Uterine smooth muscle cell (primary cell): ENCODE measurements at places on chromosomes 3 and 15. TPM values are rescaled to one million over a fixed set of nuclear protein-coding genes. Genes with fewer than 3 reads are reported as not detected.

The SAXO2 gene
- total RNA-seq = 0.22 and 0.37 TPM in 2 replicates

The NANOGP8 gene
- not detected in 2 replicates for total RNA-seq

The CCNB2 gene
- total RNA-seq = 21.4 and 93.1 TPM in 2 replicates

The IGF2BP2 gene
- 50.6 and 52.6 TPM in 2 replicates for total RNA-seq

The KNG1 gene
- total RNA-seq = not detected in 2 replicates

The CCR2 gene
- total RNA-seq = not detected in 2 replicates

The AGBL1 gene
- not detected in 2 replicates for total RNA-seq

The SKOR1 gene
- 0.11 and 0.12 TPM in 2 replicates for total RNA-seq

The GRAMD1C gene
- 5.9 and 7.6 TPM in 2 replicates for total RNA-seq

The FAM174B gene
- 0.50 and 1.00 TPM in 2 replicates for total RNA-seq

The KLHL40 gene
- total RNA-seq = not detected in 2 replicates

The PRTG gene
- total RNA-seq = 1.5 and 3.1 TPM in 2 replicates

The ZKSCAN7 gene
- total RNA-seq = 5.5 and 7.4 TPM in 2 replicates

The AMT gene
- total RNA-seq = 0.50 and 0.66 TPM in 2 replicates

The ZNF502 gene
- 4.7 and 5.8 TPM in 2 replicates for total RNA-seq

The ZFAND6 gene
- 139 and 205 TPM in 2 replicates for total RNA-seq
